ENCODE measurements at places on chromosomes 2 and 18.

- DNase-seq = no peak
Observed at GRCh38 chr2:167869200-167869599, 378.2 kb downstream of the STK39 start.

- DNase-seq = no peak
Observed at GRCh38 chr2:232880764-232881351, 10.8 kb downstream of the SNORC start.

- DNase-seq = no peak
Observed at GRCh38 chr2:46870051-46870839, 45.4 kb downstream of the MCFD2 start.

DNA sequence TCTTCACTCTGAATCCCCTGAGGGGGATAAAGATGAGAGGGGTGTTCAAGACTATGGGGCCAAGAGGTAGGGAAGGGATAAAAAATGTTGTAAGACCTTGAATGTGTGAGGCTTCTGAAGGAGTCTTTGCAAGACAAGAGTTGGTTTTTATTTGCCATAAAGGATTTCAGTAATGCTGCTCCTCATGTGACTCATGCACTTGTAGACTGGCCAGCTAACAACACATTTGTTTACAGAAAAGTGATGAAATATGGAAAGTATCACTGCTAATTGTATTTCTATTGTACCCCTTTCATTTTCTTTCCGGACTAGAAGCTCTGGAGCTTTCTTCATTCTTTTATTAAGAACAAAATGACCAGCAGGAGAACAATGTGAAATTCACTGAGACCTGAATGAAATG is 782.1 kb downstream of the EPHA4 start:
- no peak for DNase-seq

- peak; percentile 85 for DNase-seq
Observed at GRCh38 chr2:43542285-43542933, 53.4 kb downstream of the THADA start.

- DNase-seq = no peak
Observed at GRCh38 chr2:62741954-62742722, 36.6 kb downstream of the EHBP1 start.

GRCh38 chr2:38665854-38666555 is at the start of gene GALM:
TSS of gene GALM (plus strand) at chr2:38666114. CDS start at chr2:38666162, 48 bp downstream.
- DNase-seq = peak; percentile 81

- DNase-seq = no peak
Observed at GRCh38 chr2:222108957-222109585, 189.7 kb downstream of the PAX3 start.

DNA sequence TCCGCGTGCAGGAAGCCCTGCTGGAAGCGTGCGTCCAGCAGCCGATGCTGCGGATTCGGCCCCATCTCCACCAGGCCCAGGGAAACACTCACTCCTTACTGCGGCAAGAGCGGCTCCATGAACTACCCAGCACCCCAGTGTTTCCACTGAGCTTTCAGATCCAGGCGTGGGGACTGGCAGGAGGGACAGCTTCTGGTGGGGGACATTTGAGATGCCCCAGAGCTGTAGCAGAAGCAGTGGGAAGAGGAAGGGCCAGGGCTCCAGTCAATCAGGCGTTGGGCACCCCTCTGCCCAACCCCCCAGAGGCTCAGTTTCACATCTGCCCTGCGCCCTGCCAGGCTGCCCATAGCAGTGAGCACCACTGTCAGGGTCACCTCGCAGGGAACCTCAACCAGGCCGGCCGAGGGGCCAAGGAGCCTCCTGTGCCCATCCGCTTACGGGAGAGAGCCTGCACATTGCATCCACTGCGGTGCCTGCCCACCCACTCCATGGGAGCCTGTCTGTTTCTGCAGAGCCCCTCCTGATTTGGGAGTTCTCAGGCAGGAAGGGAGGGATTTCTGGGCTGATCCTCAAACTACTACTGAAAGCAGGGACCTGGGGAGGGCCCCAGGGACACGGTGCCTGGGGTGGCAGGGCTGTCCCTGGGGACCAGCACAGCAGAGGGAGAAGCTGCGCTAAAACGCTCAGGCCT is 4.6 kb downstream of the AGXT start:
- DNase-seq = no peak

DNA sequence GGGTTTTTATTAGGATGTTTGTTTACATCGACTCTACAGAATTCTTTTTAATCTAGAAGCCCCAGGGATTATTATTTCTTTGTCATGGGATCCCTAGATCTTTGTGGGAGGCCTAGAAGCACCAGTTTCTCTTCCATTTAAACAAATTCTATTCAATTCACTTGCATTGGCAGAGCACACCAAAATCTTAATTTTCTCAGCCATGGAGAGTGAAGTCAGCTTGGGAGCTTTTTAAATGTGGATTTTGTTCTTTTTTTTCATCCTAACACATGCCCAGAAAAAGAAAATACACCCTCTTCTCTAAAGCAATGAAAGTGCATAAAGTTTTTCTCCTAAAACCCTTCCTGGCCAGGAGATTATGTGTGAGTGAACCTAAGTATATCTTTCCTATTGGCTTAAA is 38.5 kb downstream of the CDCA7 start:
- no peak for DNase-seq
